ENCODE measurements at places on chromosomes 3 and 15.

GRCh38 chr3:189966843-189967242 lies 153.9 kb downstream of the P3H2 start:
- no peak for DNase-seq

- DNase-seq, result no peak
Observed at GRCh38 chr3:156655819-156656550, 18.4 kb upstream of the TIPARP start.

- no peak for DNase-seq
Observed at GRCh38 chr3:50652709-50653108, 22.0 kb upstream of the DOCK3 start.

GRCh38 chr3:152040319-152040718 lies 166.9 kb downstream of the SUCNR1 start:
- no peak for DNase-seq

DNA sequence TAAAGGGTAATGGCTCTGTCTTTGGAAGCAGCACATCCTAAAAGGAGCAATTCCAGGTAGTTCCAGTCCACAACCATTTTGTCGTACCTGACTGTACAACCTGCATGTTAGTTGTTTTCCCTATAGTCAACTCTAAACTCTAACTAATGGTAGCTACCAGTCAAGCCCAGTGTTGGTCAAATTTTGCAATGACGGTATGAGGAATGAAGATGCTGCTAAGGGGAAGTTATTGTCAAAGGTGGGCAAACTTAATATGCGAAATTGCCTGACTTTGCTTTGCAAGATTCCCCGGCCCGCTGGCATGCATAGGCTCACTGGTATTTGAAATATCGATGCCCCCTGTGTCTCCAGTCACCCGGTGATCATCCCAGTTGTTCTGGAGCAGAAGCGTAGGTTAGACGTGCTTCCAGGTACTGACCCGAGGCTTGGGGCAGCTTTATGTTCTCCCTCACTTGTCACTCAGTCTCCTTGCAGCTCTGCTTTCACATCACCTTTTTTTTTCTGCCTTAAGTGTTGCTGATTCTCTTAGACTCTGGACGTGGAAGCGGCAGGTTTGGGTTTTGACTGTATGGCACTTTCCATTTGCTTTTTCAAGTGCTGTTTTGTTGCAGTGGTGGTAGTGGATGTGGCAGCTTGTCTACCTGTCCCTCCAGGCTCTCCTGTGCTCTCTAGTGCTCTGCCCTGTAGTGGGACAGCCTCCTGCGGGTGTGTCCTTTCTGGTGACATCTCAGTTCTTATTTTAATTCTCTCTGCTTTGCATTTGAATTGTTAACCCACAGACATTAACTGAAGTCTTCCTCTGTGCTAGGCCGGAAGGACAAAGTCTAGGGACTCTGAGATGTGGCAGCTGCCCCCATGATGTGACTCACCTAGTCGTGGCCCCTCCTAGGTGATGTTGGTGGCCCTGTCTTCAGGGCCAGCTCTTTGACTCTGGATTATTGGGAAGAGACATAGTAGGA lies 95.8 kb upstream of the UMPS start:
- no peak for DNase-seq

DNA sequence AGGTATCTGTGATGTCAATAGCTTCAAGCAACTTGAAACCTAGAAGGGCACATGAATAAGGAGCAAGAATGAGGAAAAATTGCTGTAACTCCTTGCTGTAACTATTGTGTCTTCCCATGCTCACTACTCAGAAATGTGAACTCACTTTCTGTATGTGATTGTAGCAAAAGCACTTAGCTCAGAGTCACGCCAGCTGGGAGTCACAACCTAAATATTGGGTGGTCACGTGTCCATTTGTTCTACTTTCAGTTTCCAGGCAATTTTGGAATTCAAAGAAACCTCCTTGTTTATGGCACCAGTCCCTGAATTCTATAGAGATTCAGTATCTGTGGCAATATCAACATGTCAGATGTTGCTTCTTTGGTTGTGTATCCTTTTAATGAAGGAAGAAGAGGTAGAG lies 241.6 kb upstream of the AZI2 start:
- no peak for DNase-seq

GRCh38 chr15:78840661-78841375 lies 29.6 kb upstream of the ADAMTS7 start:
- no peak for DNase-seq

- no peak for DNase-seq
Observed at GRCh38 chr3:66756468-66757036, 241.6 kb upstream of the KBTBD8 start.

DNA sequence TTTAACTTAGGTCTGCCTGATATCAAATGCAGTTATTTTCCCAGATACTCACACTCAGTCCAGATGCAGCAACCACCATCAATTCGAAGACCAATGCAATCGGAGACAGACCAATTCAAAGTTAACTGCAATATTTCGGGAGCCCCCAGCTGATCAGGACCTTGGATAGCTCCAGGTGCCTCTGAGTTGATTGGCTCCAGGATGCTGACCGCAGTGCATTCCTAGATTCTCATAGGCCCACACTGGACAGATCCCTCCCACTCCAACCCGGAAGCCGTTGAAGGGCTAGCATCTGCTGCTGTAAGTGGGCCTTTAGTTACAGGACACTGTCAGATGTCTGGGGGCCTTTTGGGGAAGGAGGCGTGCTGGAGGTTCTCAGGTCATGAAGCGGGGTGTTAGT lies 89.5 kb upstream of the ATP2B2 start:
- peak; percentile 14 for DNase-seq

DNA sequence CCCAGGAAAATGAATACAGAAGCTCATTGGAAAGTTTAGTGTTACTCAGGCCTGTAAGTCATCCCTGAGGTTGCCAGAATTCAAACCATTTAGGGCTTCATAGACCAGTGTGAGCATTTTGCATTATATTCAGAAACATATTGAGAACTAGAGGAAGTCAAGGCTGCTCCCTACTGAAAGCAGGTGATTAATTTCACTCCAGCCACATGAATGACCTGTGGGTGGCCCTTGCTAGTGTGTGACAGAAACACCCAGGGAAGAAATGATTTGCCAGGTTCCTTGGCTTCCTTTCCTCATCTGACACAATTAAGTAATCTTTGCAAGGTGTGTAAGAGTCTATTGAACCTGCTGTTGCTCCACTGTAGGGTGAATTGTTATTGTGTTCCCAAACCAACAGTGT lies 61.8 kb downstream of the GAP43 start:
- no peak for DNase-seq

DNA sequence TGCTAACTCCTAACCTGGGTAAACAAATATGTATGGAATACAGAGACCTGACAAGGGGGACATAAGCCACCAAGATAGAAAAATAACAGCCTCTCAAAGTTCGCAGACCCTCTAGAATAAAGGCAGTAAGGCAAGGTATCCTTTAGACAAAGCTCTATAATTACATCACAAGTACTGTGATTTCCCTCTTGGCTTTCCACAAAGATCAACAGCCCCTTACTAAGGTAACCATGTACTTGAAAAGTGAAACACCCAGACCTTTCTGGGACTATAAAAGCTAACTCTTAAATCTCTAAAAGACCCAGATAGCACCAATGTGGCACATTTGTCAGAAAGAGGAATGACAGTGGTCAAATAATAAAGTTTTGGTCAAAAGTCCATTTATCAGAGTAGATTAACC lies 51.9 kb downstream of the TBL1XR1 start:
- no peak for DNase-seq

DNA sequence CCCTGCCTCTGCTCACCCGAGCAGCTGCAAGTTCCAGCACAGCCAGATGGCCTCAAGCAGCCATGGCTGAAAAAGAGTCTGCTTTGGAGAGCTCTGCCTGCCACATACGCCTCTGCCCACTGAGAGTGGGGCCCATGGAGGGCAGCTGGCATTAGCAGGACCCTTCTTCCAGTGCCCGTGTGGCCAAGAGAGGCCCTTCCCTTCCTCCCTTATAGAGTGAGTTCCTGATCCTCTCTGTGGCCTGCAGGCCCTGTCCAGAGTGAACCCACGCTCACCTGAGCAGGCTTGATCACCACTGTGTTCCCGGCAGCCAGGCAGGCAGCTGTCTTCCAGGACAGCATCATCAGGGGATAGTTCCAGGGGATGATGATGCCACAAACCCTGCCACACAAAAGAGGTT lies 41.4 kb upstream of the SLC41A3 start:
- DNase-seq, result no peak

DNA sequence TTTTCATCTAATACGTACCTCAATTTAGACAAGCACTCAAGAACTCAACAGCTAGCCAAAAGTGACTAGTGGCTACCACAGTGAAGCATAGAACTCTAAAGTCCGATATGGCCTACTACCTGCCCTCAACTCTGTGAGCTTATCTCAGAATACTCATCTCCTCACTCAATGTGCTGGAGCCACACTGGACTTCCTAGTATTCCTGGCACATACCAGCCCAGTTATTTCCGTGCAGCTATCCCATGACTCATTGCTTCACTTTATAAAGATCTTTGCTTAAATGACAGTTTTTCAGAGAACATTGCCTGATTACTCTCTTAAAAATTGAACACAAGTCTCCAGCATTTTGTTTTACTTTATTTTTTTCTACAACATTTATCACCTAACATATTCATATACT lies 524.7 kb downstream of the PYDC2 start:
- DNase-seq, result no peak

GRCh38 chr15:71275098-71275497 lies 159.8 kb downstream of the THSD4 start:
- no peak for DNase-seq

- DNase-seq, result peak; percentile 96
Observed at GRCh38 chr15:55823191-55823670, 80.3 kb upstream of the PRTG start.

DNA sequence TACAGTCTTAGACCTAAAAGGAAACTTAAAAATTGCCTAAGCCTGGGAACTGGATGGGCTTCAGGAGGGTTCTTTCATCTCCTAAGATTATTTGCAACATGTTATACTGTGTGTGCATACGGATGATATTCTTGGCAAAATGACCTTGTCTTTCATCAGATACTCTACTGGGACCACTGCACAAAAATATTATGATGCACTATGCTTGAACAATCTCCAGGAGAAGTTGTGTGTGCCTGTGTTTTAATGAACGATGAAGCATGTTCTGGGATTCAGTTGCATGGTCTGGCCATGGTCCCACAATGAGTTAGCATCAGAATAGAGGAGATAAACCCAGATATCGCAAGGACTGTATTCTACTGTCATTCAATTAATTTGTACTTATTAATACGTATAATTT lies 68.7 kb downstream of the GAP43 start:
- DNase-seq, result no peak

- no peak for DNase-seq
Observed at GRCh38 chr3:85476891-85477495, 518.2 kb downstream of the CADM2 start.

GRCh38 chr3:34200576-34200975 lies 402.1 kb downstream of the PDCD6IP start:
- no peak for DNase-seq

GRCh38 chr15:40192942-40193341 lies 32.1 kb downstream of the BUB1B start:
- DNase-seq, result no peak

DNA sequence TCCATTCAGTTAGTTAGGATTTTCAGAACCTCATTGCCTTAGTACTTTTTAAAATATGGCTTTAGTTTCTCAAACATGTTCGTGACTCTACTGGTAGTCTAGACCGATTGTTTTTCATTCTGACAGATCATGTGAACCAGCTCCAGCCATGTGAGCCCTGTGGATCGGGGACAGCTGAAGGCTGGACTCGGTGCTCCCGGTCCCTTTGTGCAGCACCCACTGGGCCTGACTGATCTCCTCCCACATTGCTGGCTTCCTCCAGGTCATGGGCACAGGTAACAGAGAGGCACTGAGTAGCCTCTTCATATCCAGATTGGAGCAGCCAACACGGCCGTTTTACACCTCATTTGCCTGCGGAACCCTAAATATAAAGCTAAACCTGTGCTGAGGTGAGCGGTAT lies 30.5 kb downstream of the NIPA2 start:
- DNase-seq, result no peak

DNA sequence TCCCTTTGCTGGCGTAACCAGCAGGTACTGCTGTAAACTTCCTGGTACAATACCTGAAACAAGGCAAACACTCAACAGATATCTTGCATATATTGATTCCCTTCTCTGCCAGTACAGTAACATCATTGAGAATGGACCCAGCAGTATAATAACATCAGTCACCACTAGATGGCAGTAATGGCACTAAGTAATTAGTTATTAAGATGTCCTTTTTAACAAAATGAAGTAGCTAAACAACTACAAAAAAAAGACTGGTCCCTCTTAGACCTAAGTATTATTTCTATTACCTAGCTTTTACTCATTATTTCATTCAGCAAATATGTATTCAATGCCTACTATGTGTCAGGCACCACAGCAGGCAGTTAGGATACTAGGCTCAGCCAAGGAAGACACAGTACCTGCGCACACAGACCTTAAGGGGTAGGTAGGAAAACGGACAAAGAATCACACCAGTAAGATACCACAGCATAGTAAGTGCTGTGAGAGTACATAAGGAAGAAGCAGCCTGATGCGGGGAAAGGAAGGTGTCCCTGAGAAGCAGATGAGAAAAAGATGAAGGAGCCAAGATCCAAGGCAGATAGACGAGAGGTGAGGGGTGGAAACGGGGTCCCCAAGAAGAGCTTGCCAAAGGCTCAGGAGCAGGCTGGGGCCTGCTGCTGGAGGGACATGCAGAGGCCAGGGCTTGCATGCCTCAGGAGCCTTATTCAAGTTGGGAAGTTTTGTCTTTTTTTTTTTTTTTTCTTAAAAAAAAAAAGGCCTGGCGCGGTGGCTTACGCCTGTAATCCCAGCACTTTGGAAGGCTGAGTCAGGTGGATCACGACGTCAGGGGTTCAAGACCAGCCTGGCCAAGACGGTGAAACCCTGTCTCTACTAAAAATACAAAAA lies 102.7 kb upstream of the CHD2 start:
- DNase-seq, result no peak

GRCh38 chr3:82163907-82164520 lies 402.6 kb upstream of the GBE1 start:
- DNase-seq, result no peak

DNA sequence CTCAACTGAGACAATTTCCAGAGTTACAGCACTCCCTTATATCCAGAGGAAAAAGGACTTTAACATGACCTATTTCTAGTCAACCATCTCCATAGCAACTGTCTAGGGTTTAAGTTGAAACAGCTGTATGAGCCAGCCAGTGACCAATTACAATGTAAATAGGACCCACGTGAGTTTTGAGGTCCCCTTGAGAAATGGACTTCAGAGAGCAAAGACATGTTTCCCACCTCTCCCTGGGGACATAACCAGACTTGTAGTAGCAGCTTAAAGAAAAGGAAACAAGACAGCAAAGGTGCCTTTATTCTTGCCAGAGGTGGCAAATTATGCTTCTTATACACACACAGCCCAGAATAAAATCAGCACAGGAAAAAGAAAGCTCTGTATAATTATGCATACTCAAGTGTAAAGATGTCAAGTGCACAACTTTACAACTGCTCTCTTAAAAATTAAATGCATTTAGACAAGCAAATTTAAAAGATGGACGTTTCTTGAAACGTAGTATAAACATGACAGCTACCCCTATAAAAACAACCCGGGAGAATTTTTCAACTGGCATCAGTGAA lies 40.2 kb downstream of the SUMF1 start:
- peak; percentile 44 for DNase-seq

GRCh38 chr3:160773722-160774121 lies 17.7 kb downstream of the PPM1L start:
- DNase-seq, result no peak

All from fibroblast of skin of left biceps (primary cell).